ENCODE measurements at places on chromosomes 7 and 10.

DNA sequence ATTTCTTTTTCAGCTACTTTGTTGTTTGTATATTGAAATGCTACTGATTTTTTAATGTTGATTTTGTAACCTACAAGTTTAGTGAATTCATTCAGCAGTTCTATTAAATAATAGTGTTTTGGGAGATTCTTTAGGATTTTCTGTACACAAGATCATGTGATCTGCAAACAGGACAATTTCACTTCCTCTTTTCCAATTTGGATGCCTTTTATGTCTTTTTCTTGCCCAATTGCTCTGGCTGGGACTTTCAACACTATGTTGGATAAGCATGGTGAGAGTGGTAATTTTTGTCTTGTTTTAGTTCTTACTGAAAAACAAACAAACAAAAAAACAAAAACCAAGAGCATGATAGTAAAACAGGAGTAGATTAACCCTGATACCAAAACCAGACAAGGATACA is 316.2 kb downstream of the ATRNL1 start:
- DNase-seq, result no peak

DNA sequence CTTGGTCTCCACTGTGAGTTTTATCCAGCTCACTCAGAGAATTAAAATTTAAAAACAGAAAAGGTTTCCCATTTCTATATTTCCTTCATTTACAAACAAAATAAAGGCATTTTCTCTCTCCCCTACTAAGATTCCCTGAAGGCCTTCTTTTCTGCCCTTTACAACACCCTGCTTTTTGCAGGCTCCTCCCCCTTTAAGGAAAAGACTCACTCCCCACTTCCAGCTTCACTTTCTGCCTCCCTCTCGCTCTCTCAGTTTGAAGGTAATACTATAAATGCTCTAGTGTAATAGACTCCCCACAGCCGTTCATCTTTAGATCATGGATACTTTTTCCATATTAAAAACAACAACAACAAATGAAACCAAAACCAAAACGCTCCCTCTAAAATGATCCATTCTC is 53.3 kb downstream of the CDHR3 start:
- no peak for DNase-seq

GRCh38 chr10:118045837-118046394 is 825 bp downstream of the RAB11FIP2 start:
- peak; percentile 34 for DNase-seq

DNA sequence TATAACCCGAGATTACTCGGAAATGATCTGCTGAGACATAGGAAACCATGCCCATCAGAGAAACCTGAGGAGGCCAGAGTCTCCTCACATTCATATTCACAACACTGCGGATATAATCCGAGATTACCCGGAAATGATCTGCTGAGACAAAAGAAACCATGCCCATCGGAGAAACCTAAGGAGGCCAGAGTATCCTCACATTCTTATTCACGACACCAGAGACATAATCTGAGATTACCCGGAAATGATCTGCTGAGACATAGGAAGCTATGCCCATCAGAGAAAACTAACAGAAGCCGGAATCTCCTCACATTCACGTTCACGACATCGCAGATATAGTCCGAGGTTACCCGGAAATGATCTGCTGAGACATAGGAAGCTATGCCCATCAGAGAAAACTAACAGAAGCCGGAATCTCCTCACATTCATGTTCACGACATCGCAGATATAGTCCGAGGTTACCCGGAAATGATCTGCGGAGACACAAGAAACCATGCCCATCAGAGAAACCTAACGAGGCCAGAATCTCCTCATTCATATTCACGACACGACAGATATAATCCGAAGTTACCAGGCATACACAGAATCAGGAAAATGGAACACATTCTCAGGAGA is 422.3 kb upstream of the AKR1E2 start:
- DNase-seq, result no peak

- no peak for DNase-seq
Measured at GRCh38 chr10:8462565-8462964, 408.1 kb downstream of the GATA3 start.

GRCh38 chr7:95389516-95389915 is 6.7 kb downstream of the PON3 start:
- no peak for DNase-seq

DNA sequence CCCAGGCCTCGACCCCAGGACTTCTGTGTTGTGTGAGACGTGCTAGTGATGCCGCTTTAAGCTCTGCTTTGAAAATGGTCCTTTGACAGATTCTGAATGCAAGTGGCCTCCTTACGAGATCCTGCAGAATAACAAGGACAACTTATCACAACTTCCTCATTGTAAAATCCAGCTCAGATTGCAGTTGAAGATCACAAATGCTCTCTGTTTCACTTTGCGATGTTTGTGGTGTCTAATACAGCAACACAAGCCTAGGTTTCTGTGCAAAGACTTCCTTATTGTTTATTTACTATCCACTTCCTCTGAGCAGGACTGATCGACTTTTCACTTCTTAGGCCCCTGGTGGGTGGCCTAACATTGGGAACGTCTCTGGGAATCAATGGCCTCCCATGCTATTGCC is 31.7 kb upstream of the INSIG1 start:
- DNase-seq, result no peak

- no peak for DNase-seq
Measured at GRCh38 chr10:32331606-32332005, 15.4 kb downstream of the EPC1 start.

- DNase-seq, result no peak
Measured at GRCh38 chr7:100686822-100687211, 7.2 kb downstream of the GIGYF1 start.

GRCh38 chr10:17562614-17563013 is 54.6 kb downstream of the HACD1 start:
- DNase-seq, result no peak

DNA sequence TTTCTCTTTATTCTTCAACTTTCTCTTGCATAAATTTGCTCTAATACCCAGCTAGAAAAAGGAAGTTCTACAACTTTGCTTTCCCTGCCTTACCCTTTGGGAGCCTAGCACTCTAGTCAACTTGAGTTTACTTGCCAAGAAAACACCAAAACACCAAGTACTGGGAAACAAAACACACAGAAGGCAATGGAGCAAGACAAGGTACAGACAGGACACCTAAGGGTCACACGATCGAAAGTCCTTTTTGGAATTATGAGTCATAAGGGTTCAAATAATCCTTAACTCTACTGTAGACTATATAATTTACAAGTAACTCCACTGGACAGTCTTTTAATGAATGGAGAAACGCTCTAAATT is 42.6 kb upstream of the ANAPC16 start:
- DNase-seq, result no peak

DNA sequence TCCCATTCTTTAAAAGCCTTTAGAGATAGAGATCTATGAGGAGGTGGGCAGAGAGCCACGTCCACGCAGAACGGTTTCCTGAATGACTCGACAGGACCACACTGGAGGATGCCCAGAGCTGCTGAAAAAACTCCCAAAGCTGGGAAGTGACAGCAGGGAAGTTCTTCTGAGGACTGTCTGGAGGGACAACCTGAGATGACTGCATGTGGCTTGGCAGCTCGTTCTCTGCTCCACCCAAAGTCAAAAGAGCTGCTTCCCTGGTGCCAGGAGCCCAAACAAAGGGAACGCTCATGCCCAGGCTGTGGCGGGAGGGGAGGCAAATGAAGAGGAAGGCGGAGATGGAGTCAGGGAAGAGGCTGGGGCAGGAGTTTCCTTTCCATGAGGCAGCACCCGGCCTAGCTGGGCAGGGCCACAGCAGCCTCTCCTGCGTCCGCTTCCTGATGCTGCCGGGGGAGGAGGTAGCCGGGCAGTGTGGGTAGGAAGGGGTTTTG is 95.4 kb downstream of the CCDC3 start:
- no peak for DNase-seq

DNA sequence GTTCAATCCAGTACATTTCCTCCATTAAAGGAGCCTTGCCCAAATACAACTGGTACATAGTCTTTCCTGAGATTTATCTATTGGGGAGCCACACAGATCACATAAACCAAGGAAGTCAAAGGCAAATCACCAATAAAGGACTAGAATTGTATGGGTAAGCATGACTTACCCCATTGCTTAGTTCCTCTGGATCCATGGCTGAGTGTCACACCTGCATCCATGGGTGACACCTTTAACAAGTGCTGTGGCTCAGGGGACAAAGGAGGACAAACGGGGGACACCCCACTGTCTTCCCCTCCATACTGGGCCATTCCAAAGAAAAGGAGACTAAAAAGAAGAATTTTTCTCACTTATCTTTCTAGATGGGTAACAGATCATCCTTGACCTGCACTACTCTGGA is 30.4 kb downstream of the ZNF92 start:
- DNase-seq, result no peak

DNA sequence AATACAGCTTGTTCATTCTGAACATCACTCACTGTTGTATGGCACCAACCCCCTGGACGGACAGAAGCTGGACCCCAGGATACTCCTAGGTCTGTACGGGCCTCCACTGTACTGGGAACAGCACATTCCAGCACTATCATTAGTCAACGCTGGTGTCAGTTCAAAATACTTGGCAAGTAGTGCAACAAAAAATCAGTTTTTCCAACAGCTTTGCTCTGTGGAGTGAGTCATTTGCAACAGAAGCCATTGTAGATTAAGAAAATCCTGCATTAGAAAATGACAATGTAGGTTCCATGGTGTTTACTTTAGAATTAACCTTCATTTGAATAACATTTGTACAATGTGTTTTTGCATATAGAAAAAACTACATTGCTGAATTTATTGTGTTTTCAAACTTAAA is 266.6 kb downstream of the HDAC9 start:
- DNase-seq, result no peak

DNA sequence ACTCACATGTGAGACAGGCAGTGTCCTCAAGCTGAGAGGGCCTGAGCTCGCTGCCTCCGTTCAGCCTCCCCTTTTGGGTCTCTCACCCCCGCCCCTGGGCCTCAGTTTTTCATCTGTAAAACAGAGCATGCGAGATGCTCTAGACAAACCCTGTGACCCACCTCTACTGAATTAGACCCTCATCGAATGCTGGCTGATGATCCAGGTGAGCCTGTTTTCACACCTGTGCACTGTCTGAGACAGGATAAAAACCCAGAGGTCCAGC is 102.1 kb downstream of the PDGFA start:
- no peak for DNase-seq

DNA sequence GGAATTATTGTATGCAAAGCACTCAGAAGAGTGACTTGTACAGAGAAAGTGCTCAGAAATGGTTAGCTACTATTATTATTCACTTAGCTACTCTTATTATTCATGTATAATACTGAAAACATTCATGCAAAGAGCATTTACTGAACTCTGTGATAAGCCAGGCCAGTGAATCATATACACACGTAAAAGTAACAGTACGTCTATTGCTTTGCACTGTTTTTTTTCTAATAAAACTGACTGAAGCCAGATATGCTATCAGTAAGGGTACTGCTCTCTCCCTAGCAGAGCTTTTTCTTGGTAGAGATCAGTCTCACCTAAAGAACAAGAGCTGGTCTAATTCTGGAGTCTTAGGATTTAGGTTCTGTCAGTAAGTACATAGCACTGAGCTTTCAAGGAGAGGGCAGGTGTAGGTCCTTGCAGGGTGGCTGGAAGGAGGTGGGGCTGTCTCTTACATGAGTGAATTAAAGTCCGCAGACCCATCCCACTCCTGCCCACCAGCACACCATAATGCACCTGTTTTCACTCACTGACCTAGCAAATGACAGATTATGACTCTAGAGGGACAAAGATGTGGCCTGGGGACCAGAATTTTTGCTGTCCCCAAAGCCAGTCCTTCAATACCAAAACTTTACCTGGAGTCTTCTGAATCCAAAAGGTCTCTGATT is 145.9 kb downstream of the ARID5B start:
- no peak for DNase-seq

DNA sequence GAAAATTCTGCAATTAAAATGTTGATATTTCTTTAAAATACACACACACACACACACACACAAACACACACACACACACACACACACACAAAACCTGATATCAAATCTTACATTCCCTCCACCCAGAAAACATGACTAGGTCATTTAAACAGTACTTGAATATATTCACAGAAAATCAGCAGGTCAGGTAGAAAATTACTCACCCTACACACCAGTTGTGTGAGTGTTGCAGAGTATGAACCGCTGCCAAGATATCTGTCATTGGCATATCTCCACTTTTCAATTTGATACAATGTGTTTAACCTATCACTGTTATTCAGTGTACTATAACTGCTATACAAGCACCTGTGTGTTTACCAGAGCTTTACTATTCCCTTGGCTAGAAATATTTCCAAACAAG is 283.6 kb upstream of the LRRTM3 start:
- no peak for DNase-seq

GRCh38 chr7:140656548-140657515 is 15.9 kb upstream of the ADCK2 start:
- no peak for DNase-seq

GRCh38 chr10:111379534-111380187 is 302.8 kb downstream of the ADRA2A start:
- no peak for DNase-seq

DNA sequence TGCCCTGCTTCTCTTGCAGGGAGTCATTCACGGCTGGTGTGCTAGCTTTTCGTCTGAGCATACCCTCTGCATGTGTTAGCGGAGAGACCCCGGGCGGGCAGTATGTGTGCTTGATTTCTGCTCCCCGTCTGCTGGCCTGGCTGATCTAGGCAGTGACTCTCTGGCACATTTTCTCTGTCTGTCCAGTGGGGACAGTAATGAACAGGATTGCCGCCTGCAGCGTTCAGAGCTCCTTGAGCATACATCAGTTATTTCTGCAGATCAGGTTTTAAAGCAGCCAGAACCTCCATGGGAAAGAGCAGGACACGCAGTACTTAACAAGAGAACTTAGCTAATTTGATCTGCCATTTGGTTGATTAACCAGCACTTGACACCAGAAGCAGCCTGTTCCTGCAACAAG is 242.5 kb downstream of the CELF2 start:
- DNase-seq, result no peak

DNA sequence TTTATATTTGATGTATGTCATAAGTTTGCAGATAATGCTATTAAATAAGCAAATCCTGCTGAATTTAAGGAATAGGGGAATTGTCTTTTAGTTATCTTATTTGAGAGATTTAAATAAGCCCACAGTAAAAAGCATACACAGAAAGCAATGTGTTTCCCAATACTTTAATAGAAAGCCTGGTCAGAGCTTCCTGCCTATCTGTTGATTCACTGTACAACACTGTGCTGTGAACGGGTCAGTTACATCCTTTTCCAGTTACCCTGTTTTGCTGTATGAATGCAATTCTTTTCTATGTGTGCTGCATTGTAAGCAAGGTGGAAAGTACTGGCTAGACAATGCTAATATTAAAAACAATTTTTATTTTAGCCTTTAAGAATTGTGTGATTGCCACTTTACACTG is 81.2 kb downstream of the ANKRD7 start:
- DNase-seq, result no peak

GRCh38 chr10:48523212-48523819 is 81.6 kb downstream of the ARHGAP22 start:
- no peak for DNase-seq

GRCh38 chr10:100749309-100750217 is 4.2 kb downstream of the PAX2 start:
- no peak for DNase-seq

DNA sequence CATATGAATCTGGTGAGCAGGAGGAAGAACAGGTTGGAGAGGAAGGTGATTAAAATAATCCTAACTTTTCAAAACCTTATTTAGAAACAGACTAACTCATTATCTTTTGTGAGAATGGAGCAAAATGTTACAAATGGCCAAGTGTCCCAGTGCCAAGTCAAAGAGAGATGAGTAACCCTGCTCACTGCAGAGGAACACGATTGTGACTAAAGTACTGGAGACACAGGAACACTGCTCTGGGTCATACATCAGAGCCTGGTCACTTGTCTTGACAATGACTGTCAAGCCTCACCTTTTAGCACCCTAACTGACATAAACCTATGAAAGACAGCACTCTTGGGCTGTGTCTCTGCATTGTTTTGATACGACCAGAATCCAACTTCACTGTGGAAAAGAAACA is 108.8 kb downstream of the SGMS1 start:
- DNase-seq, result no peak
